Right forelimb (tissue), 1 donor: ENCODE measurements at places on chromosomes 7 and 10.

DNA sequence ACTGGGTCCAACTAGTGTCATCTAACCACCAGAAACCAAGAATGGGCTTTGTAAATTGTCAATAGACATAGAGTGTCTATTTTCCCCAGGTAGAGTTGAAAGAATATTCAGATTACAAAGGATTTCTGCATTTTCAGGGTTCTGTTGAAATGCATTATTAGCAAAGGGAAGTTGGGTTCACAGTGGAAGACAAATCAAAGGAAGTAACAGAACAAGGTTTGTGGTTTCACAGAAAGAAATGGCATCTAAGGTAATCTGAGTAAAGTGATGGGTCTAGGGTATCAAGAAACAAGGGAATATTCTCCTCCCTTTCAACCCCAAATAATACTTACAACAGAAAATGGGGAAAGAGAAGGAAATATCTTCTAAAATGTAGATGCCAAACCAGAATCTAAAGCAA is 25.8 kb downstream of the CEP41 start:
- DNase-seq, result no peak

DNA sequence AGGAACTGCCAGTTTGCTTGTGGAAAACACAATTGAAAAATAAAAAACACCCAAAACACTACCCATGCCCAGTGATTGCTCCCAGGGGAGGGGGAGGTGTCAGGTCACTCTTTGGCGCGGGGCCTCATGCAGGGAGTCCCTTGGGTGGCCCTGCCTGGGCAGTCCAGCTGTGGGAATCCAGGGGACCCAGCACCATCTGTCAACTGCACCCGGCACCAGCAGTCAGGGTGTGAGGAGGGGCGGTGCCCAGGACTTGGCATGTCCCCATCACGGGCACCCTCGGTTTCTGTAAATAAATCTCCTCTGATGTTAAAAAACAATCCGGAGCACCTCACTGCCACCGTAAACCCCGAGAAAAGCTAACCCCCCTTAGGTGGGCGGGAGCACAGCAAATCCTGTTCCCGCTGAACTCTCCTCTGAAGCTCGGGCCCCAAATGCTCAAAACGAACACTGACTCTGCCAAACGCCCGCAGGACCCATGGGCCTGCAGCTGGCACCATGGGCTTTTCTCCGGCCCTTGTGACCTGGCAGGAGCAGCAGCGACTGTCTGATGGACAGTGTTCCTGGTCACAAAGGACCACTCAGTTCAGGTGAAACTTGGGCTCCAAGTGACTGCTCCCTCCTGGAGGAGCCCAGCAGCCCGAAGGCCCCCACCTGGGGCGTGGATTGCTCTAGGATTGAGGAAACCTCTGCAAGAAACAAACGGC is 18.5 kb upstream of the EN2 start:
- DNase-seq, result no peak

GRCh38 chr7:19957664-19958063 is 184.2 kb upstream of the TMEM196 start:
- DNase-seq, result no peak

GRCh38 chr7:36408589-36408988 is 18.9 kb downstream of the ANLN start:
- no peak for DNase-seq

GRCh38 chr10:24277771-24278170 is 68.8 kb downstream of the KIAA1217 start:
- DNase-seq, result no peak

DNA sequence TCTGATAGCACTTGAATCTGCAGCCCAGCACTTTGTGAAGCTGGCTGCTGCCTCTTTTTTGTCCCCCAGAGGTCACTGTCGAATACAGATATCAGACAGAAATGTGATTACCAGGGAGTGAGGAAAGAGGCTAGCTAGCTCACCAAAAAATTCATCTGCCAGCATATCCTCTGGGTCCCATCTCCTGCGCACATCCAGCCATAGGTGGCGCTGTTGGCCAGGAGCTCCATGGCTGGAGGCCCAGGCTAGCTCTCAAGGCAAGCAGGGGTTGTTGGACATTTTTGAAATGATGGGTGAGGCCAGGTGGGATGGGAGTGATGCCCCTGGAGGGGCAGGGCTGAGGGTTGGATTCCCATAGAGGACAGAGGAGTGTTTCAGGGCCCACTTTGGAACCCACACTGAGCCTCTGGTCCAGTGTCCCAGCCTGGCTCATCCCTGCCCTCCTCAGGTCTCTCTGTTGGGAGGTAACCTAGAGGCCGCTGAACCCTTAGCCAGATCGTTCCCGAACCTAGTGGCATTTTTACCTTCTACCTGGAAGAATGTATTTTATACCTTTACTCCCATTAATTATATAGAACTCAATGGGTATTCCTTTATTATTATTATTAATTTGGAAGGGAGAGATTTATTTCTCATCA is 14.8 kb downstream of the DPCD start:
- DNase-seq, result peak; percentile 77

GRCh38 chr10:107554333-107554732 is 389.8 kb upstream of the SORCS1 start:
- no peak for DNase-seq

GRCh38 chr7:101420436-101420835 is 57.8 kb downstream of the COL26A1 start:
- no peak for DNase-seq

DNA sequence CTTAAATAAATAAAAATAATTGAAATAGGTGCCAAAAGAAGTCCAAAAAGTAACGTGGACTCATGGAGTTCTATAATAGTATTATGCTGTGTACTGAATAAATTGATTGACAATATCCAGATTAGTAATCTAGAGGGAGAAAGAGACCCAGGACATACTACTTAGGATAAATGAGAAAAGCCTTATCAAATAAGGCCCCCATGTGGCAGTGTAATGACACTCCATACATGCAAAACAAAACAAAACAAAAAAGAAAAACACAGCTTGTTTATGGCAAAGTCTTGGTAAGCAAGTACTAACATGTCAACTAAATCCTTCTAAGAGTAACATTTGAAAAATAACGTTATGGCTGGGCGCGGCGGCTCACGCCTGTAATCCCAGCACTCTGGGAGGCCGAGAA is 3.6 kb upstream of the RUNDC3B start:
- DNase-seq, result no peak

DNA sequence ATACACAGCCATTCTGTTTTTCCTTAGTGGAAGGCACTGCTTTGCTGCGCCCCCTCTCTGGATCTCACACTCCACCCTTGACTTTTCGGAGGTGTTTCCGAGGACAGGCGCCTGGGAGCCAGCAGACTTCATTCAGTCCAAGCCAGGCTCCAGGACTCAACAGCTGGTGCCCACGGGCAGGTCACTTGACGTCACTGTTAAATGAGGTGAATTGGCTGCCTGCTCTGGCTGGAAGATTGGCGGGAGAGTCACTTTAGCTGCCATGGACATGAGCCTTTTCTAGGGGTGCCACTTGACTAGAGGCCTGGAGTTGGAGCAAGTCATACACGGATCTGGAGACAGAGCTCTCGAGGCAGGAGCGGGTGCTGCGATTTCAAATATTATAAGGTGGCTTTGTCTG is 3.2 kb downstream of the HTRA1 start:
- DNase-seq, result no peak

- no peak for DNase-seq
These were observed 351.6 kb downstream of the LRRTM3 start for GRCh38 chr10:67277402-67277801.

- peak; percentile 61 for DNase-seq
These were observed 4.3 kb downstream of the EBF3 start for GRCh38 chr10:129959544-129960480.

DNA sequence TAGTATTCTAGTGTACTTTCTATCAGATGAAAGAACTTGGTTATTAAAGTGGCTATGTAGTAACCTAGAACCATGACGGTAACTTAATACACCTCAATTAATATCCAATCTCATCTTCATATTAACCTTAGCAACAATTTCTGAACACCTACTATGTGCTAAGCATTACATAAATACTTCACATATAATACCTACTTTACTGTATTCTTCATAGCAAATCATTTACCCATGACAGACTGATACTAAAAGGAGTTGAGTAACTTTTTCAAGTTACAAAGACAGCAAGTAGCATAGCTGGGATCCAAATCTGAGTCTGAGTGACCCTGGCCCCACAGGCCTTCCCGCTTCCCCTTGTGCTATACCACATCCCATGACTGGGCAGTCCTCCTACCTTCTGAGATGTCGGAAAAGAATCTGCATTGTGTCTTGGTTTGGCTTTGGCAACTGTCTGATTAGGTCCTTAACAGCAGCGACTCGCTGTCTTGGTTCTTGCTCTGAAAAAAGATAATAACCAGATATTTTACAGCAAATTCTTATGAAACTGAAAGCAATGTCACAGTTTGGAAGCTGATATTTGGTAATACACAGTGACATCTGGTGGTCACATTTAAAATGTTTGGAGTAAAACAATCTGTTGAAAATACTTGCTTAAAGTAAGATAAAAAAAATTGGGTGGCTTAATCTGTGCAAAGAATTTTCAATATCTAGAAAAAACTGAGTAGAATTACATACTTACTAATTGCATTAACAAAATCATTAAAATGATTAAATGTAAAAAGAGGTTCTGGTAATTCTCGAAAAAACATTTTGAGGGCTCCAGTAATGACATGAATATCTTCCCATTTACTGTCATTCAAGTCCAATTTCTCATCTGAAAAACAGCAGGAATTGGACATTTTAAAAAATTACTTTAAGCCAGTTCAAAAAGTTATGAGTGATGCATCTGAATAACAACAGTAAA is 120.1 kb downstream of the ARHGAP12 start:
- peak; percentile 61 for DNase-seq

GRCh38 chr10:73756183-73756582 is 12.0 kb downstream of the SEC24C start:
- no peak for DNase-seq

DNA sequence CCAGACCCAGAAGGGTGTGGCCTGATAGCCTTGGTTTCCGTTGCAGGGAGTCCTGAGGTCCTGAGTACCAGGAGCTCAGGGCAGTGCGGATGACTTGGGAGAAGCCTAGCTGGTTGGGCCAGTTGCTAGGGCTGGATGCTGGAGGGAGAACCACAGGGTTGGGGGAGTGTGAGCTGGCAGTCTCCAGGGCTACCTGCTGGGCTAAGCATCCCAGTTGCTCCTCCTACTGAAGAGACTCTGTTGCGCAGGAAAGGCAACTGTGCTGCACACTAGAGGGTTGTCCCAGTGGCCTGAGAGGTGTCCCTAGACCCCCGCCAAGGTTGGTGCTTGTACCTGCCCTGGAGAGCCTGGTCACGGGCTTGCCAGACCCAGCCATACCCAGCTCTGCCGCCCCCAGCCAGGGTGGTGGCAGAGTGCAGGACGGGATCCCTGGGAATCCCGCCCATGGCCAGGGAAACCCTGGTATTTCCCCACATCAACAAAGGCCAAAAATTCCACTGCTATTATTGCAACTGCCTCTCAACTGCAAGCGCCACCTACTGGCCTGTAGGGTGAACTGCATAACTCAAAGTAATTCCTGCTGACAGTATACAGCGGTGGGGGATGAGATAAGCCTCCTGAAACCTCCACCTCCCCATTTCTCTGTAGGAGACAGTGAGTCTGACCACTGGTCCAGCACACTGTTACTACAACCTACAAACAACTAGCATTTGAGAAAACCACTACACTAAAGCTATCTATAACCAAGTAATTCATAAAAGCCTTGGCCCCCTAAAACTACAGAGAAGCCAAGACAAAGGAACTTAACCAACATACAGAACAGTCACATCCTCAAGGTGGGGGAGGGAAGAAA is 67.6 kb upstream of the DDC start:
- DNase-seq, result peak; percentile 34

DNA sequence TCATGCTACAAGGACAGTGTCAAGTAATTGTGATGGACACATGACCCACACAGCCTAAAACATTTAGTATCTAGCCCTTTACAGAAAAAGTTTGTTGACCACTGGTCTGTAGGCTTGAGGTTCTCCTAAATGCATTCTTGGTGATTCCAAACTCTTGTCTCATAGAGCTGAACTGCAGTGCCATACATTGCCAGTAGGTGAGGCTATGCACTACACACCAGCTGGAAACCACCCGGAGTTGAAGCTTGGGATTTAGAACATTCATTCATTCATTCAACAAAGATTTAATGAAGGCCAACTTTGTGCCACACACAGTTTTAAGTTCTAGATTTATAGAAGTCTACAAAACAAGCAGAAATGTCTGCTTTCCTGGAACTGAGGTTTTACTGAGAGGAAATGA is 77.3 kb upstream of the TCF7L2 start:
- DNase-seq, result no peak

GRCh38 chr7:26594553-26594952 is 269.8 kb downstream of the SKAP2 start:
- DNase-seq, result no peak

- no peak for DNase-seq
These were observed 38.5 kb downstream of the PTF1A start for GRCh38 chr10:23230582-23230981.

DNA sequence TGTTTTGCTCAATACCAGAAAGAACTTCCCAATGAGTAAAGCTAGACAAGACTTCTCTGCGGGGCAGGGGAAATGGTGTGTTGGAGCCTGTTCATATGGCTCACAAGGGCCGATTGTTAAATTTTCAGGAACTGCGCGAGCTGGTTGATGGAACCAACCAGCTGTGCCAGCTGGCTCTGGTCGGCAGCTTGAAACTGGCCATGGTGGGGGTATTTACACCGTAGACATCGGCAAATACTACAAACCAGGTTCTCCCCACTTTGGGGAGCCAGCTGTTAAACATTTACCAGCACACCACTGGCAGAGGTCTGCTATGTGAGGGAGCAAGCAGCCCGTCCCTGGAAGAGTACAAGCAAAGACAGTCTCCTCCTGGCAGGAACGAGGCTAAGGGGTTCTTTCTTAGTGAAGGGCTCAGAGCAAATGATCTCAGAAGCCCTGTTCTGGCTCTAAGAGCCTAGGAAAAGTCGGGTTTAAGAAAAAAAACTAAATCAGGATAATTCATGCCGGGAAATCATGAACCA is 8.8 kb upstream of the ZMIZ1 start:
- peak; percentile 46 for DNase-seq

DNA sequence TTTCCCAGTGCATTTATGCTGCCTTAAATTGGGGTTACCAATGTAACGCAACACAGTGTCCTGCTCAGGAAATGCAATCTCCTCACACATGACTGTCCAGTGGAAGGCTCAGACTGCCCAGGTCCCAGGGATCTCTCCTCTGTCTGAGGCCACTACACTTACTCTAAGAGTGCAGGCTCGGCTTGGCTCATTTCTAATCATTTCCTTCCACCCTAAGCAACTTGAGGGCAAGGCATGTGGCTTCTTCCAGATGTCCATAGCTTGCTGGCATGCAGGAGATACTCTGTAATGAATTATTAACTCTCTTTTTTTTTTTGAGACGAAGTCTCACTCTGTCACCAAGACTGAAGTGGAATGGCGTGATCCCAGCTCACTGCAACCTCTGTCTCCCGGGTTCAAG is 23.7 kb downstream of the PLAC9 start:
- DNase-seq, result no peak
